Breast epithelium (tissue), 4 donors: ENCODE measurements at places on chromosomes 5 and 9. TPM values are rescaled to one million over a fixed set of nuclear protein-coding genes. Genes with fewer than 3 reads are reported as not detected.

The TPRN gene
- 9.2 TPM for total RNA-seq

DNA sequence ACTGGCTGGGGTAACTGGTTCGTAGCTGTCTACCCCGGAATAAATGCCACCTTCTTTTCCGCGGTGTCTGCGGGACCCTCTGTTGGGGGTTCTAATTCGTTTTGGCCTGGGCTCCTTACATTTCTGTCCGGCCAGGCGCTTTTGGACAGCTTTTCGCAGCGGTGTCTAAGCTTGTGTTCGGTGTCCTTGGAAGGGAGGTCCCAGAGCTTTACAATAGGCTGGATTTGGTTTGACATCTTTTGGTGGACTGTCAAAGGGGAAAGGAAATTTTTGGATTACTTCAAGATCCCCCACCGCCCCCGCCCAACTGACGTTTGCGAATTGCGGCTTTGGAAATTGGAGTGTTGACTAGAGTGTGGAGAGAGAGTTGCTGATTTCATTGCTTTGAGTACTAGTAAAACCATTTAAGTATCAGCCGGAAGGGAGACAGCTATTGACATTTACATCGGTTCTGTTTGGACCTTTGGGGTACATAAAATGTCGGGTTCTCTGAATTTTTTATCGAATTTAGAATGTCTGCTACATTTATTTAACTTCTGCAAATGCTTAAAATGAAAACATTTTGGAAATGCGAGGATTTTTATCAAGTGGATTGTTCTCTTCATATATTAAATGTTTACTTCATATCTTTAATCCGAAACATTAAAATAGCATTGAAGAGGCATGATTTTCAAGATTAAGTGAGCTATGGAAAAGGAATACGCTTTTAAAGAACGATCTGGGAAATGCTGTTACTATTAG is 4.7 kb upstream of the PURA start:
- peak overlapping the region; percentile 78 for H3K4me3 ChIP-seq
- no peaks in the 10 kb centered on the region for H3K27me3 ChIP-seq
- peak overlapping the region; percentile 99 for H3K27ac ChIP-seq
- no peaks in the 10 kb centered on the region for H3K36me3 ChIP-seq
- H3K4me1 ChIP-seq: no peaks in the 10 kb centered on the region

DNA sequence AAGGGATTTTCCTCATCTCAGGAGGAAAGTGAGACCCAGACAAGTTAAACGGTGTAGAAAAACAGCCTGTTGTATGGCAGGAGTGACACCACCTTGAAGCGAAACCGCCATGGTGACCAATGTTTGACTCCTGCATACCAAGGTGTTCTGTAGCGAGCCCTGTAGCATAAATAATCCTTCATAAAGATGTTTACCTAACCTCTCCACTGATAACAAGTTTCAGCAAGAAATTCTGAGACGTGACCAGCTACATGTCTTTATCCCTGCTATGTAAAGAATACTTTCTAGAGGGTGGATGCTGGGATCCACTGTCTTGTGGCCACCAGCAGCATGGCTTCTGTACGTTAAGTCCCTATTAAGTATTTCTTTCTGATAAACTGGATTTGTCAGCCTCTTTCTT is 148.1 kb downstream of the MPDZ start:
- H3K27me3 ChIP-seq: no peaks in the 10 kb centered on the region
- H3K4me1 ChIP-seq: no peaks in the 10 kb centered on the region
- H3K36me3 ChIP-seq: no peaks in the 10 kb centered on the region
- no peak overlapping the region for H3K4me3 ChIP-seq

- no peaks in the 10 kb centered on the region for H3K36me3 ChIP-seq
- H3K27me3 ChIP-seq: no peaks in the 10 kb centered on the region
- no peak for DNase-seq
- H3K4me3 ChIP-seq: no peak overlapping the region
- H3K4me1 ChIP-seq: peaks cover 8% of the 10 kb centered on the region
- H3K27ac ChIP-seq: peak overlapping the region; percentile 40
Measured at GRCh38 chr5:132310141-132310834, 16.1 kb downstream of the SLC22A4 start.

GRCh38 chr5:173767574-173768266 is 120.4 kb upstream of the CPEB4 start:
- peak; percentile 64 for DNase-seq
- H3K27ac ChIP-seq: peak overlapping the region; percentile 92
- H3K4me3 ChIP-seq: no peak overlapping the region
- no peaks in the 10 kb centered on the region for H3K4me1 ChIP-seq
- H3K36me3 ChIP-seq: no peaks in the 10 kb centered on the region
- no peaks in the 10 kb centered on the region for H3K27me3 ChIP-seq

GRCh38 chr9:132350861-132351315 is 3.9 kb downstream of the SETX start:
- H3K4me3 ChIP-seq: no peak overlapping the region
- H3K27ac ChIP-seq: no peak overlapping the region
- H3K4me1 ChIP-seq: peaks cover 17% of the 10 kb centered on the region
- no peaks in the 10 kb centered on the region for H3K27me3 ChIP-seq
- no peak for DNase-seq
